ENCODE measurements at places on chromosomes 12 and 14.

DNA sequence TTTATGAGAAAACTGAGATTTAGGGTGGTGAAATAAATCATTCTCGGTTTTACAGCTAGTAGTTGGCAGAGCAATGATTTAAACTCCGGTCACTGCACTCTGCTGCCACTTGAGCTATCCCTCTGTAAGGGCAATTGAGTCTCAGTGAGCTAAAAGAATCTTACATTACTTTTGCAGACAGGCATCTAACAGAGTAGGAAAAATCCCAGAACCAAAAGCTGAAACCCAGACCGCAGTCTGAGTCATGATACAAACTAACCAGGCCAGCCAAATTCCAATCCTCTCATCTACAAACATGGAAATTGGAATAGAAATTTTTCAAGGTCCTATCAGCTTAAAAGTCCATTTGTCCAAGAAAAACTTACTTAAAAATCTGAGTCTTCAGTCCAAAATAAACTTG lies 73.7 kb downstream of the ANKS1B start:
- no peak for ATAC-seq

DNA sequence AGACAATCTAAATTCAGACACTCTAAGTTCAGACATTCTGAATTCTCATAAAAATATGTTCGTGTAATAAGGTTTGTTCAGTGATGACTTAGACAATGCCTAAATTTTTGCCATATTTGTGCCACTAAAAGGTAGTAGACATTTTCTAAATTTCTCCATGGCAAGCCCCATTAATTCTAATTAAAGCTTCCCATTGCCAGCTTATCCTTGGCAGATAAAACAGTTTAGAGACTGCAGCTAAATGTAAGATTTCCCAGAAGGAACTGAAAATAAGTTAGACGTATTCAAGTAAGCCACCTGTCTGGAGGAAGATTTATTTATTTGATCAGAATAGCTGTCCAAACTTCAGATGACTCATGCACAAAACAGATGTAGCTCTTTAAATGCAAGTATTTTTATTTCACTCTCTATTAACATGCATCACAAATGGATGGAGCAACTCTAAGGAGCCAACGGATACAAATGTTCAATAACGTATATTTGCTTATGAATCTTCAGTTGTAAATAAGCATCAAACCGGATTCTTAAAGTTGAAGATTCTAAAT lies 130.4 kb downstream of the SLC2A13 start:
- ATAC-seq = no peak

DNA sequence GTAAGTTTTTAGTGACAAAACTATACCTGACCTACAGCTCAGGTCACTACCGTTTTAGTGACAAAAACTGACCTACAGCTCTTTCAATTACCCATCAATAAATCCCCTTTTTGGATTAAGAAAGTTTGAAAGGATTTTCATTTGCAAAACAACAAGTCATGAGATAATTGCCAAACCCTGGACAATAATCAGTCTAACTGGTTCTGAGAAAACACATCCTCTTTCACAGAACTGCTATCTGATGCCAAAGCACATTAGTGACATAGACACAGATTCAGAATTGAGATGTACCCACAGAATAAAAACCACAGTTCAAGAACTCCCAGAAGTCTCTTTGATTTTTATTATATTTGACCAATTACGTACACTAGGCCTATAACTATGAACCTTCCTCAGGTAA lies 126.0 kb upstream of the COCH start:
- ATAC-seq = no peak

GRCh38 chr14:91012045-91012444 lies 48.4 kb downstream of the RPS6KA5 start:
- ATAC-seq = no peak

DNA sequence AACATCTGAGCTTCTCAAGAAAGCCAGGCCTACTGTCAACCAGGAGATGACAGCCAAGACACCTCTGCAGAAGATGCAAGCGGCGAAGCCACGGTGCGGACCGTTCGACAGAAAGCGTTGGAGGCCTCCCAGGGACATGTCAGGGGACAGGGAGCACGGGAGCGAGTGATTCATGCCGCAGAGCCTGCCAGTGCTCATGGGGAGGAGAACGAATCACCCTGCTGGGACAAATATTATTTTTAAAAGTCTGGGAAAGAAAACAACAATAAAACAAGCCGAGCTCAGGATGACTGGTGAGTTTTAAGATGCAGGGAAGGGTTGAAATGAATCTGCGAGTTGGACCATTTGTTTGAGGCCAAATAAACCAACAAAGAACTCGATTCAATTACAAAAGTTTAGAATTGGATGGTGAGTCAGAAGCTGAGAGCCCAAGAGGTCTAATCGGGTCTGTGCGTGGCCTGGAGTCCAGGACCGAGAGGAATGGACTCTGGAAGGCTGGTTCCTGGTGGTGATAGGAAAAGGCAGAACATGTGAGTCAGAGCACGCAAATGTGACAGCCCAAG lies 91.0 kb downstream of the RBM19 start:
- ATAC-seq = no peak
